ENCODE measurements at places on chromosomes 4 and X.

- no peak for DNase-seq
These were observed 5.7 kb downstream of the TRIM75 start for GRCh38 chr4:165059386-165059785.

GRCh38 chr4:18111081-18111480 lies 89.5 kb upstream of the LCORL start:
- DNase-seq = no peak

DNA sequence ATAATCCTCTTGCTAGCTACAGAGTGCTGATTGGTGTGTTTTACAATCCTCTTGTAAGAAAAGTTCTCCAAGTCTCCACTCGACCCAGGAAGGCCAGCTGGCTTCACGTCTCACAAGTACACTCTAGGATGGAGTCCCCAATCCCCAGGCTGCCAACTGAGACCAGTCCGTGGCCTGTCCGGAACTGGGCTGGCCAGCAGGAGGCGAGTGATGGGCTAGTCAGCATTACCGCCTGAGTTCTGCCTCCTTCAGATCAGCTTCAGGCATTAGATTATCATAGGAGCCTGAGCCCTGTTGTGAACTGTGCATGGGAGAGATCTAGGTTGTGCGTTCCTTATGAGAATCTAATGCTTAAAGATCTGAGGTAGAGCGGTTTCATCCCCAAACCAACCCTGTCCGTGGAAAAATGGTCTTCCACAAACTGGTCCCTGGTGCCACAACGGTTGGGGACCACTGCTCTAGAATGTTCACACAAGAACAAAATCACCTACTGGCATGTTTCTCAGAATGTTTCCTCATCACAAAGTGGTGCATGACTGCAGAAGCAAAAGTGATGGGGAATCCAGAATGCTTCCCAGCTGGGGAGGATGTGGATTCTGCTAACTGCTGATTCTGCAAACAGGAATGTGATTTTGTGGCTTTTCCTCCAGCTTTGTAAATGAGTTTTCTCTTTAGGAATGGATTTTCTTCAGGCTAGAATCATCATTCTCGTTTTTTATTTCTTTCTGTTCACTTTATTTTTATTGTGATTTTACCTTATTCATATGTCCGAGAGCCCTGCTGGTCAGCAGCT lies 40.9 kb downstream of the SEPTIN11 start:
- DNase-seq = no peak

GRCh38 chr4:173990126-173990868 lies 293.2 kb downstream of the FBXO8 start:
- DNase-seq = no peak

- DNase-seq = no peak
These were observed 23.5 kb downstream of the RAB40A start for GRCh38 chrX:103495786-103496185.

DNA sequence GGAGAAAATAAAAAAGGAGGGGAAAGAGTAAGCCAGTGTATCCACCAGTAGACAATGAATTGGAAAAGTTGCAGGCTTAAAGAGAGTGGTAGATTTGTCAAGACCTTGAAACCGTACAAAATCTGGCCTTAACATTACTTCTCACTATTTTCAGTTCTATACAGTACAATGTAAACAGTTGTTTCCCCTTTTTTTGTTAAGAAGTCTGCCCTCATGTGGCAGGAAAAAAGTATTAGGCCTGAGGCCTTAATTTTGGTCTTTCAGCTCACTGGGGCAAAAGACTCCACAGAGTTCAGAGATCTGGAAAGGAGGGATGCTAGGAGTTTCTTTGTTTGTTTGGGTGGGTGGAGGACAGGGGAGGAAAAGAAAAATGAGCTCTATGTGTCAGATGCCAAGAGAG lies 92.8 kb upstream of the CCDC160 start:
- no peak for DNase-seq

- no peak for DNase-seq
These were observed 72.3 kb downstream of the STAG2 start for GRCh38 chrX:124033821-124034220.

GRCh38 chrX:32170481-32170880 lies 1040.9 kb downstream of the DMD start:
- no peak for DNase-seq

GRCh38 chrX:84363051-84363450 lies 139.2 kb downstream of the HDX start:
- DNase-seq = no peak

DNA sequence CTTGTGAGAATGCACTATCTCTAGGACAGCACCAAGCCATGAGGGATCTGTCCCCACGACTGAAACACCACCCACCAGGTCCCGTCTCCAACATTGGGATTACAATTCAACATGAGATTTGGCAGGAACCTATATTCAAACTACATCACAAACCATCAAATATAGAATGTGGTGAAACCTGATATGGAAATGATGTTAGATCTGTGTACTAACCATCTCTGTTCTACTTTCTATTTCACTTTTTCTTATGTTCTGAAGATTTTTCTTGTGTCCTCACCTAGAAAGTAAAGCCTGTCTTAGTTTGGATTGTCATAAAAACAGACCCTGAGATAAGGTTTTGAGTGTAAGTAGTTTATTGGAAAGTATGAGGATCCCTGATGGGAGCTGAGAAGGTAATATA lies 37.8 kb upstream of the TACR3 start:
- no peak for DNase-seq

GRCh38 chrX:10945498-10945897 lies 165.6 kb upstream of the HCCS start:
- DNase-seq = no peak

DNA sequence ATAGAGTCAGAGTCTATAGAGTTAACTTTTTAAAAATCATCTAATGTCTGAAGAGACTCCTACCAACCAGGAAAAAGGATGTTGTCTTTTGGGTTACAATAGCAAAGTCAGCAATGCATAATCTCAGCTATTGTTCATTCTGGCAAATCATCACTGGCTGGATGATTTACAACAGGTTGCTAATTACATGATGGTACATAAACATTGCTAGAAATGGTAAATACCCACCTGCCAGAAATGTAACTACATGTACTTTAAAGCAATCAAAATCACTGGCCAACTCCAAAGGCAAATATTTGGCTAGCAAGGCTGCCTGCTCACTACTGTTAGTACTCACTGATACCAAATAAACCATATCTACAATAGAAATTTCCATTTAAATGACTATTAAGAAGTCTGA lies 91.1 kb downstream of the PPP3CA start:
- no peak for DNase-seq

Data from sciatic nerve (tissue), 2 donors.